ENCODE measurements at places on chromosomes 4 and X.

DNA sequence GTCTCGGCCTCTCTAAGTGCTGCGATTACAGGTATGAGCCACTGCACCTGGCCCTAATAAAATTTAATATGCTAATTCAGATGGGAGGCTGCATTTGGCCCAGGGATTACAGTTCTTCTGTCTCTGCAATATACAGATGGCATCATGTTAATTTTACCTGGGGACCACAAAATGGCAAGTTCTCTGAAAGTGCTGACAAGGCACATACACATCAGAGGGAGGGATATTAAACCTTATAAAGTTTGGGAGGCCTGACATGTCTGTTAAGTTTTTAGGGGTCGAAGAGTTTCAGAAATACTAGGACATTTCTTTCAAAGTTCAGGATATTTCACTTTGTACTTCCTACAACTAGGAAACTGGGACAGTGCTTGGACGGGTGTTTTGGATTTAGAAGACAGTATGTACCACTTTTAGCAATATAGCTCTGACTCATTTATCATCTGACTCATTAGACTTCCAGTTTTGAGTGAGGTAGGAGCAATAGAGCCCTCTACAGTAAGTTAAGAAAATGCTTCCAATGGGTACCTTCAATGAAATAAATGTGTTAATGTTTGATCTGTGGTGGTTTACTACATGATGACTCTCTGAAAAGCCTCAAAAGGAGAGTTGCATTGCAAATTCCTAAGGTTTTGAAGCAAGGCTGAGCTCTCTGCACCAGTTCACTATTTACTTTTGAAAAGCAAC lies 981.0 kb upstream of the HS3ST1 start:
- DNase-seq: peak; percentile 28

DNA sequence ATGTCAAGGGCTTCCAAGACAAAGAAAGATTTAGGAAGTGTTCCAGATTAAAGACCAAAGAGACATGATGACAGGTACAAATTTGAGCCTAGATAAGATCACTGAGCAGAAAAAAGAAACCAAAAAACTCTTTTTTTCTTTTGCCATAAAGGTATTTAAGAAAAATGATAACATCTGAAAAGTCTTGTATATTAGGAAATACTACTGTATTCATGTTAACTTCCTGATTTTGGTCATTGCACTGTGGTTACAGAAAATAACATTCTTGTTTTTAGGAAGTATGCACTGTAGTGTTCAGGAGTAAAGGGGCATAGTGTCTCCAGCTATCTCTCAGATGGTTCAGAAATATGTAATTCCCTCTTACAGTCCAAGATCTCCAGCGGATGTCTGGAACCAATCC lies 37.1 kb downstream of the RWDD4 start:
- DNase-seq: peak; percentile 88

GRCh38 chr4:76554630-76555029 lies 119.6 kb downstream of the SHROOM3 start:
- DNase-seq: no peak

DNA sequence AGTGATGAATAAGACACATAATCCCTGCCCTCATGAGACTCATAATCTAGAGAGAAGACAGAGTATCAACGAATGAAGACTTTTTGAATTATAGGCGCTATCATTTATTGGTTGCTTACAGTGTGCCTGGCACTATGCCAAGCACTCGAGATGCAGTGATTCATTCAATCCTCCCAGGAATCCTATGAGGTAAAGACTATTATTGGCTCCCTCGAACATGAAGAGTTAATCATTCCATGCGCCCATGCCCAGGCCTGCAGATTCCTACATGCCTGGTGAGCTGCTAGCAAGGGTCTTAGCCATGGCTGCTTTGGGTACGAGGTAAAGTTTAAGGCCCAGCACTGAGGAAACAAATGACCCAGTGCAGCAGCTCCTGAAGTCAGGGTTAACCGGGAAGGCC lies 47.0 kb downstream of the TEX13B start:
- DNase-seq: no peak

GRCh38 chr4:139078926-139079325 lies 63.3 kb downstream of the NOCT start:
- DNase-seq: no peak

- DNase-seq: peak; percentile 43
Observed at GRCh38 chr4:122921971-122922876, at the start of gene NUDT6. Gene NUDT6 (minus strand): TSS chr4:122922597. CDS start chr4:122922572, 25 bp downstream.
